Upper lobe of right lung (tissue), 1 donor: ENCODE measurements at places on chromosomes 7 and 10. TPM values are rescaled to one million over a fixed set of nuclear protein-coding genes. Genes with fewer than 3 reads are reported as not detected.

IGFBP3 gene
- 87.0 TPM for total RNA-seq

MRLN gene
- not detected for total RNA-seq

CFAP69 gene
- total RNA-seq: 3.0 TPM

ACTL6B gene
- total RNA-seq: not detected
